ENCODE measurements at places on chromosomes 2 and 18.

GRCh38 chr2:240433973-240434727, 1.3 kb upstream of the GPC1 start:
- DNase-seq, result peak; percentile 97

GRCh38 chr2:167484875-167485274, 596.6 kb downstream of the XIRP2 start:
- peak; percentile 25 for DNase-seq

- DNase-seq, result no peak
Measured at GRCh38 chr2:26591619-26592505, 49.3 kb downstream of the CIB4 start.

DNA sequence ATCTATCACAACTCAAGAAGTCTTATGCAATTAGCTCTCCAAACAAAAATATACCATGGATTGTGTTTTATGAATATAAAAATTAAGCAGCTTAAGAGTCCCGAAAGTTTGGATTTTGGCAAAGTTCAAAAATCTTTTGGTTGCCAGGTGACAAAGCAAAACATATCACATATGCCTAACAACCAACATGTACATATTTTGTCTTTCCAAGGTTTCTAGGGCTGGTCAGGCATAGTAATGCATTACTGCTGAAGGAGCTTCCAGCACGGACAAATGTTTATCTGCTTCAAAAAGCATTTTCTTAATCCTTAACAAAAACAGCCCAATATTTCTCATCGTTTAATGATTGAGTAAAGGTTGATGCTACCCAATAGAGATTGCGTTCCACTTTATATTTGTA, 1327.1 kb upstream of the ZEB2 start:
- DNase-seq, result no peak

DNA sequence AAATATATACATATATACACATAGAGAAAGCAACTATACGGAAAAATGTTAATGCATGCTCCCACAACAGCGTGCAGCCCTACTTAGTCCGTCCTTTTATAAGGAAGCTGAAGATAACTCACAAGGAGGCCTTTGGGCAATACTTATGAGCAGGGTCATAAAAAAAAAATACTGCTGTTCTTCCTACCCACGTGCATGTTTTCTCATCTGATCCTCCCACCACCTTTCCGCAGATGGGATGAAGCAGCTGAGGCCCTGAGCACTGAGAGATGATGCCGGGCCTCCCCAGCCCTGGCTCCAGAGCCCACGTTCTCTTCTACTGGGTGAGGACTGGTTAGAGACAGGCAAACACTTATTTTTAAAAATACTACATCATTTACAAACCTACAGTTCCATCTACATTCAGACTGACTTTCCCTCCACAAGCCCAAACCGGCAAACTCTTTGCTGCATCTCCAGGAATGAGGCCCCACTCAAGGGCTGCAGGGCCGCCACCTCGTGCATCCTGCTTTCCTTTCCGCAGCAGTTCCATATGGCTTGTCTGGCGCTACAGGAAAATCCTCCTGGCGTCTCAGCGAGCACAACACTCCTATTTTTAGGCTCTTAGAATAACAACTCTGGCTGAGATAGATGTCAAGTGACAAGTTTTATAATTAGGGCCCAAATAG, 41.6 kb downstream of the TBC1D8 start:
- no peak for DNase-seq

DNA sequence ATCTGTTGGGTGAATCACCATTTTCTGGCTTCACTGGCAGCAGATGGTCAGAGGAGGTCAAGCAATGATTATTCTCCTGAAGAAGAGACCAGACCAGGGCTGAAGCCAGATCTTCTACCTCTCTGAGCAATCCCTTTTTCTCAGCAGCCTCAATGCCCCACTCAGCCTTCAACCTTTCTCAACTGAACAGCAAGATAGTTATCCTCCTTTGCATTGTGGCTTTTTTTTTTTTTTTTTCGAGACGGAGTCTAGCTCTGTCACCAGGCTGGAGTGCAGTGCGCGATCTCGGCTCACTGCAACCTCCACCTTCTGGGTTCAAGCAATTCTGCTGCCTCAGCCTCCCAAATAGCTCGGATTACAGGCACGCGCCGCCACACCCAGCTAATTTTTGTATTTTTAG, 50.5 kb downstream of the ZFP36L2 start:
- no peak for DNase-seq

GRCh38 chr18:28594034-28594433, 417.1 kb upstream of the CDH2 start:
- DNase-seq, result peak; percentile 80

- DNase-seq, result no peak
Measured at GRCh38 chr2:176967911-176968450, 244.6 kb upstream of the HNRNPA3 start.

- no peak for DNase-seq
Measured at GRCh38 chr2:173969886-173970285, 4.7 kb upstream of the SP3 start.

DNA sequence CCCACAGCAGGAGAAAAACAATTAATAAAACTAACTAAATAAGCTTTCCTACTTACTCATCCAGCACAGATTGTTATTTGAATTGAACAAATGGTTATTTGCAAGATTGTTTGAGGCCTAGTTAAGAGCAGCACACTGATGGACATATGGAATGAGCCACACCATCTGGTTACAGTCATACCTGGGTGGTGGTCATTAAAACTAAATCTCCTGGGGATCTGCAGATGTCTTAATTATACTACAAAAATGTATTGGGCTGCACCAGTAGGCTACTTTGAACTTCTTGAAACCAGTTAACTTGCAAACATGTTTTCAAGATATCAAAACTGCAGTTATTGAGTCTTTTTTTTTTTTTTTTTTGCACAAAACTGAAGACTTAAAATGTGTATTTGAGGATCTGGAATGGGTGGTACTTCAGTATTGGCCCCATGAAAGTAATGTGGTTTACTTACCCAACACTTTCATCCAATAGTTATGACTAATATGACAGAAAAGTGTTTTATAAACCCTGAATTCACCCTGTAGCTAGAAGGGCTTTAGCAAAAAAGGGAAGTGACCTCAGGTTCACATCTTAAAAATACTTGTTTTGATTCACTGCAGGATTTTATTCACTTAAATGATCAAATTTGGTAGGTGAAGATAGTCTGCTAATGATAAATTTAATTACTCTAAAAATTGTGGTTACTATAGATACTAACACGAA, 10.8 kb downstream of the AGFG1 start:
- DNase-seq, result peak; percentile 15

DNA sequence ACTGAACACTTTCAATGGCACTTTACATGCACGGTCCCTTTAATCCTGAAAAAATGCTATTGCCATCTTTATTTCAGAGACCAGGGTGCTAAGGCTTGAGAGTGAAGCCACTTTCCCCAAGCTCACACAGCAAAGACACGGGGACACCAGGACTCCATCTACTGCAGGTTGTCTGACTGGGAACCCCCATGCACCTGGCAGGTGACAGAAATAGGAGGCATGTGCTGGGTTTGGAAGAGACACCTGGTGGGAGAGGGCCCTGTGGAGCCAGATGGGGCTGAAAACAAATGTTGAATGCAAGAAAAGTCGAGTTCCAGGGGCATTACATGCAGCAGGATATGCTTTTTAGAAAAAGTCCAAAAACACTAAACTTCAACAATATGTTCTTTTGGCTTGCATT, 5.2 kb upstream of the EHD3 start:
- no peak for DNase-seq

GRCh38 chr2:69830045-69830905, 815 bp downstream of the GMCL1 start:
- peak; percentile 44 for DNase-seq

DNA sequence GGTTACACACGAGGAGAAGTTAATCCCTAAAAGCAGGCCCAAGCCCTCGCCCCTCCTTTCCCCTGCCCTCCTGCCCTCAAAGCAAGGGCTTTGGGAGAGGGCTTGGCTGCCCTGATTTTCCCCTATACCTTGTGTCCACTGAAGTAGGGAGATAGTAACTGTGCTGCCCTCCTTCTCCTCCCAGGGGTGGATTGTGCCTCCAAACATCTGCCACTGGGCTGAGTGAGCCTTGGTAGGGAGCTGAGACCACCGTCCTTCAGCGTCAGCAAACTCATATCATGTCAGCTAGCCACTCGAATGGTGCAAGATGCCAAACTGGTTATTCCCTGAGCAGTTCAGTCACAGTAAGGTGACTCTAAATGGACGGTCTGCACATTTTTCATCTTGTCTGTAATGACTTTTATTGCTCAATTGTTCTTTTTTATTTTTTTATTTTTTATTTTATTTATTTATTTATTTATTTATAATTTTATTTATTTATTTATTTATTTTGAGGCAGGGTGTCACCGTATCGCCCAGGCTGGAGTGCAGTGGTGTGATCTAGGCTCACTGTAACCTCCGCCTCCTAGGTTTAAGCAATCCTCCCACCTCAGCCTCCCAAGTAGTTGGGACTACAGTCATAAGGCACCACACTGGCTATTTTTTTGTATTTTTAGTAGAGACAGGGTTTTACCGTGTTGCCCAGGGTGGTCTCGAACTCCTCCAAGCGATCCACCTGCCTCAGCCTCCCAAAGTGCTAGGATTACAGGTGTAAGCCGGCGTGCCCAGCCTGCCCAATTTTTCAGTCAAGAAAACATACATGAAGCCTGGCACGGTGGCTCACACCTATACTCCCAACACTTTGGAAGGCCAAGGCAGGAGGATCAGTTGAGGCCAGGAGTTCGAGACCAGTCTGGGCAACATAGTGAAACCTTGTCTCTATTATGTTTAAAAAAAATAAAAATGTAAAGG, 8.7 kb downstream of the PCBP1 start:
- no peak for DNase-seq

DNA sequence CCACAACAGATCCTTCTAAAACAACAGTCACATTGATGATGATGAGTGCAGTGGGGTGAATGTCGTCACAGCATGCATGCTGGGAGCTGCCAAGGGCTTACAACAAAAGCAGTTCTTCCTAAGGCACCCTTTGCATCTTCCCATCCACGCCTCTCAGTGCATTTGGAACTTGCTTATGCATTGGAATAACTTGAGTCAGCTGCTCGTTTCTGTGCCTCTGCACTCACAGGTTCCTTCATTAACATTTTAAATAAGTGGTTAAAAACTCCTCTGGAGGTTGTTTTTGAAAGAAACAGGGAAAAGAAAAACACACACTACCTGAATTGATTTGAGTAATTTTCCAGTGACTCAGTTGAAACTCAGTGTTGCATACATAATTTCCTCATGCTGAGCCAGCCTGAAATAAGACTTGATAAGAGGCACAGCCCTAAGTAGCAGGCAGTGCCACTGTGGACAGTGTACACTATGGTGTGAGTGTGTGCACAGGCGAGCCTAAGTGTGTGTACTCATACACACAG, 46.8 kb upstream of the TRIM43B start:
- no peak for DNase-seq

- peak; percentile 64 for DNase-seq
Measured at GRCh38 chr2:31213601-31214443, 3.5 kb downstream of the CAPN14 start.

- DNase-seq, result no peak
Measured at GRCh38 chr2:207055257-207055656, 110.5 kb downstream of the KLF7 start.

DNA sequence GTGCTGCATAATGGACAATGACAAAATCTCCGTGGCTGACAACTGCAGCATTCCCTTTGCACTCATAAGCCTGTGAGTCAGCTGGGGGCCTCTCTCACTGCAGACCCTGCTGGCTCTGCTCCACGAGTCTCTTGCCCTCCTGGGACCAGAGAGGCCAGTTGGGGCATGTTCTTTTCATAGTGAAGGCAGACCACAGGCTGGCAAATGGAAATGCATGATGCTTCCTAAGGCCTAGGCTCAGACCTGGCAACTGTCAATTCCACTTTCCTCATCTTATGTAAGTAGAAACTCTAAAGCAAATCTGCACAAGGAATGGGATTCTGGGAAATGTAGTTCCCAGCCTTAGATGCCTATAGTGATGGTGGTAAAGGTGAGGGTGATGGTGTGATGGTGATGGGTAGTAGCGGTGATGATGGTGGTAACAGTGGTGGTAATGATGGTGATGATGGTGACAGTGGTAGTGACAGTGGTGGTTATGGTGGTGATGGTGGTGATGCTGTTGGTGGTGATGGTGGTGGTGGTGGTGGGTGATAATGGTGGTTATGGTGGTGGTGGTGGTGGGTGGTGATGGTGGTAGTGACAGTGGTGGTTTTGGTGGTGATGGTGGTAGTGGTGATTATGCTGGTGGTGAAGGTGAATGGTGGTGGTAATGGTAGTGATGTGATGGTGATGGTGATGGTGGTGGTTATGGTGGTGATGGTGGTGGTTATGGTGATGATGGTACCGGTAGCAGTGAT, 185.8 kb upstream of the ARL4C start:
- no peak for DNase-seq

- DNase-seq, result no peak
Measured at GRCh38 chr18:36830158-36830495, 1.2 kb downstream of the KIAA1328 start.

DNA sequence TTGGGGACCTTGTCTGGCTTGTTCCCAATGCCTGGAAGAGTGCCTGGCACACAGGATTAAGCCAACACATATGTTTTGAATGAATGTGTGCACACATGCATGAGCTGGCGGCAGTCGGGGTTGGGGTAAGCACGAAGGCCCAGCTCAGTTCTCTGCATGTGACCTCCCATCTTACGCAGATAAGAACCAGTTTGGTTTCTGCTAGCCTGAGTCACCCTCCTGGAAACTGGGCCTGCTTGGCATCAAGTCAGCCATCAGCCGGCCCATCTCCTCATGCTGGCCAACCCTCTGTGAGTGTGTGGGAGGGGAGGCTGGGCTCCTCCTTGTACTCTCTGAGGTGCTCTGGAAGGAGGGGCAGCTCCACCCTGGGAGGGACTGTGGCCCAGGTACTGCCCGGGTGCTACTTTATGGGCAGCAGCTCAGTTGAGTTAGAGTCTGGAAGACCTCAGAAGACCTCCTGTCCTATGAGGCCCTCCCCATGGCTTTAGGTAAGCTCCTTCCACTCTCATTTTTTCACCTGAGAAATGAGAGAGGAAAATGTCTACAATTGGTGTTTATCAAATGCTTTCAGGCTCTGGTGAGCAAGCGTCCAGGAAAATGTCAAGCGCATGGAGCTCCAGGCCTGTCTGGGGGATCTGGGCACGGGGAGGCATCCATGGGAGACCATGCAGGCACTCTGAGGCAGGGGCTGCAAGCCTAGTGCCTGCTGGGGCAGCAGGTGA, 9.7 kb upstream of the IL1RN start:
- DNase-seq, result peak; percentile 96

DNA sequence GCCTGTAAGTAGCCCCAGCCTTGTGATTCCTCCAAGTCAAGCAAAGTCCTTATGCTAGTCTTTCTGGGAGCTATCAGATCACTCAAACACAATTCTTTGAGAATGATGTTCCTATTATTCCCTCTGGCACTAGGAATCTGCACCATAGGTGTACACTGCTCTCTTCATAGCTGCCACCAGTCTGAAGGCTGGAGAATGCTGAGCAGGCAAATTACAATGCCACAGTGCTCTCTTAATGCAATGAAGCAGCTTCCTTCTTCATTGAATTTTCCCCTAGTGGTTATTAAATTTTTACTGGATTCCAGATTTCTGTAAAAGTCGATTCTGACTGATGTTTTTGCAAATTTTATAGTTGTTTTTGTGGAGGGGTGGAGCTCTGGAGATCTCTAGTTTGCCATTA, 84.8 kb downstream of the CCDC178 start:
- DNase-seq, result no peak

Data from PC-3 (cell line).